Breast epithelium (tissue), 4 donors: ENCODE measurements at places on chromosomes 6 and 20.

DNA sequence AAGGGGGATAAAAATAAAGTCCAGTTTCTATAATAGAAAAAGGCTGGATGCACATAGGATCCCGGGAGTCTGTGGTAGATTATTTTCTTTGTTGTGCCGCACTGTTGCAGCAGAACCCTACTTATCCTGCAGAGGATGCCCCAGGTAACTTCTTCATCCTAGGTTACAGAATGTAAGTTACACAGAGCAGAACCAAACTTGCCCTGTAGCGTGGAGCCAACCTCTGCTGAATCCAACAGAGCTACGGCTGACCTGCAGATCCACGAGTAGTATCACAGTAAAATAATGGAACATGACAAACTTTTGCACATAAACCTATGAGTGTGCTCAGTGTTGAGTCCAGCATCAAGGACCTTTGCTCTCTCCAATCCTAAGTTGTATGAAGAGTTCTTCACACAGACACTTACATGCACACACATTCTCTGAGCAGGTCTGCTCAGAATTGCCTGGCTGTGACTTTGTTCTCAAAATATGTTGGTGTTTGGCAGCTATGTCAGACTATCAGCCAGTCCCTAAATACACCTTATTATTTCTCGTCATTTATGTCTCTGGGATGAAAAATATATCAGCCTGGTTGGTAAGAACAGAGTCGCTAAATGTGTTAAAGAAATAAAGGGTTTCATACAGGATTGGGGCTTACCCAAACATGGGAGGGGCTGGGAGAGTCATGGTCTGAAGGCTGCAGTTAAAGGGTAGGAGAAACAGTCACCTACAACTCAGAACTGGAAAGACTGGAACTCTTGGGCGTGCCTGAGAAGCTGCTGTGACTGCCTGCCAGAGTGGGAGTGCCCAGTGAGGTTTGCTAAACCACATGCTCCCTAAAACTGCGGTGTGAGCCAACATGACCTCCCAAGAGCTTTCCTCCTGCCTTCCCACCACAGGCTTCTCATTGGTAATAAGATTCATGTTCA is 165.1 kb upstream of the SLC24A3 start:
- DNase-seq, result peak; percentile 76

- no peak for DNase-seq
Observed at GRCh38 chr20:50302341-50303057, 111.9 kb downstream of the CEBPB start.

DNA sequence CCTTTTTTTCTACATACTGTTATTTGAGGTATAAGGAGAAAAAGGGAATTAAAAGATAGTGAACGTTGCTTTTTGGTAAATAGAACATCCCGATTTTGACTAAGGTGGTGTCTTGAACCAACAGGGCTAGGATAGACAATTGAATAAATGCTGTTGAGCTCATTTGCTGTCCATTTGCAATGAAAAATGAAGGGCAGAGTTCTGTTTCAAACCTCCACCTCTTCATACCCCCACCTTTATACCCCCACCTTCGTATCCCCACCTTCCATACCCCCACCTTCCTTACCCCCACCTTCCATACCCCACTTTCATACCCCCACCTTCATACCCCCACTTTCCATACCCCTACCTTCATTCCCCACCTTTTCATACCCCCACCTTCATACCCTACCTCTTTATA is 93.4 kb upstream of the NAA20 start:
- DNase-seq, result no peak

- no peak for DNase-seq
Observed at GRCh38 chr20:5192570-5193431, 66.0 kb downstream of the CDS2 start.

- no peak for DNase-seq
Observed at GRCh38 chr20:34037121-34037520, 43.4 kb downstream of the RALY start.

DNA sequence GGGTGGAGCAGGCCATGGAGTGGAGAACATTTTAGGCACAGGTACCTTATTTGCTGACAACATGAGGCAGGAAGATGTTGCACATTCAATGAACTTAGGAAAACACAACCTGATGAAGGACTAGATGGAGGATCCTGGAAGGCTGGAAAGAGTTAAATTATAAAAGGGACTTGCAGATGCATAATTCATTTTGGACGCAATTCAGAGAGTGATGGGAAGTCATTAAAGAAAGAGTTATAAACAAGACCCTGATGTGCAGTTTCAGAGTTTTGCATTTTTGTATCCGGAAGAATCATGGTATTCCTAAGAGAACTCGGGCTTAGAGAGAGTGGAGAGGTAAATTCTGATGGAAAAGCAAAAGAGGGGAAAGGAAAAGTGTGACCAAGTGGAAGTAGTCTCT is 104.5 kb downstream of the TSHZ2 start:
- no peak for DNase-seq
